ENCODE measurements at places on chromosomes 1 and 21.

DNA sequence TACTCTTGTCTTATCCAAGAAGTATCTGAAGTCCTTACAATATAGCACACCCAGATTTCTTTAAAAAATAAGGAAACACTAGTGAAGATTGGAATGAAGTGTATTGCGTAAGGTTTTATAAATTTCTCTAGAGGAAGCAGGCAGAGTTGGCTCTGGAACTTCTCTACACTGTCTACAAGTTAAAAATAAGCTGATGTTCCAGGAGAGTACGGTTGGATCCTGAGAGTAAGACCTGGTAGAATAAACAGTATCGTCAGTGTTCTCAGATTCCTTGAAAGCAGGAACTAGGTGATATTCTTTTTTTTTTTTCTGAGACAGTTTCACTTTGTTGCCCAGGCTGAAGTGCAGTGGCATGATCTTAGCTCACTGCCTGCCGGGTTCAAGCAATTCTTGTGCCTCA is 107.9 kb downstream of the USP25 start:
- H3K27me3 ChIP-seq: no peaks in the 10 kb centered on the region
- peaks cover 10% of the 10 kb centered on the region for H3K36me3 ChIP-seq
- H3K4me1 ChIP-seq: peaks cover 3% of the 10 kb centered on the region
- H3K4me3 ChIP-seq: no peak overlapping the region

GRCh38 chr1:76209238-76209637 is 134.7 kb downstream of the ST6GALNAC3 start:
- no peaks in the 10 kb centered on the region for H3K4me1 ChIP-seq
- H3K4me3 ChIP-seq: no peak overlapping the region
- H3K27ac ChIP-seq: no peak overlapping the region
- DNase-seq: no peak
- no peaks in the 10 kb centered on the region for H3K27me3 ChIP-seq

- H3K4me3 ChIP-seq: no peak overlapping the region
- peak; percentile 16 for DNase-seq
- H3K27ac ChIP-seq: no peak overlapping the region
- H3K27me3 ChIP-seq: no peaks in the 10 kb centered on the region
- peaks cover 8% of the 10 kb centered on the region for H3K4me1 ChIP-seq
Observed at GRCh38 chr1:24381256-24381655, 32.3 kb downstream of the STPG1 start.

DNA sequence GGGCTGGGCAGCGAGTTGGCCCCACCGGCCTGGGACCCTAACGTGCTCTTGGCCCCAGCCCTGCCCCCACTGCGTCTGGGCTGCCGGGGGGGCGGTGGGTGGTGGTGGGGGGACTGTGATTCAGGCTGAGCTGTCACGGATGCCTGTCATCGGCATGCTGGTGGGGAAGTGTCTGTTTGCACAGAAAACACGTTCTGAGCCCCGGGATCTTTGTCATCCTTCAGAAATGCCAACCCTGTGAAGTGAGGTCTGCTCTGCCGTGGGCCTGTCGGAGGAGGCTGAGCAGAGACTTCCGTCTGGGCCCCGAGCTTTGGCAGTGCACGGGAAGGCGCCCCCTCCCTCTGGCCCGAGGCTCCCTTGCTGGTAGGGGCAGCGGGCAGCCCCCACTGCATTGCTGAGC is 24.3 kb upstream of the PLCH2 start:
- H3K27ac ChIP-seq: no peak overlapping the region
- no peaks in the 10 kb centered on the region for H3K36me3 ChIP-seq
- no peaks in the 10 kb centered on the region for H3K4me1 ChIP-seq
- no peaks in the 10 kb centered on the region for H3K27me3 ChIP-seq

GRCh38 chr21:36330904-36331303 is 10.9 kb downstream of the MORC3 start:
- H3K4me3 ChIP-seq: no peak overlapping the region
- no peaks in the 10 kb centered on the region for H3K27me3 ChIP-seq
- DNase-seq: peak; percentile 66
- no peak overlapping the region for H3K27ac ChIP-seq
- H3K4me1 ChIP-seq: no peaks in the 10 kb centered on the region

DNA sequence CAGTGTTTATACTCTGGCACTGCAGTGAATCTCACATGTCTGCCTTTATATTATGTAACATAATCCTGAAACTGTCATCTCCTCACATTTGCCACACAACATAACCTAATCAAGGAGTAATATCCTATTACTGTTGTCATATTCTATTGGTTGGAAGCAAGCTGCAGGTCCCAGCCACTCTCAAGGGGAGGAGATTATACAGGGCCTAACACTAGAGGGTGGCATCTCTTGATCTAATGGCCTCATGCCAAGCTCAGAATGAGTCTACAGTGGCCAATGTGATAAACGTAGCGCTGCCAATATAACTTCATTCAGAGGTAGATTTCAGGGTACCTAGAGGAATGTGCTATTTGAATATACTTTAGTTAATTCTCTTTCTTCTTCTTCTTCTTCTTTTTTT is 166.8 kb downstream of the BACH1 start:
- H3K27ac ChIP-seq: no peak overlapping the region
- H3K36me3 ChIP-seq: no peaks in the 10 kb centered on the region
- H3K27me3 ChIP-seq: no peaks in the 10 kb centered on the region

- no peak overlapping the region for H3K27ac ChIP-seq
- no peak for DNase-seq
- peaks cover 53% of the 10 kb centered on the region for H3K36me3 ChIP-seq
- no peaks in the 10 kb centered on the region for H3K4me1 ChIP-seq
Observed at GRCh38 chr1:12345350-12346217, 115.8 kb downstream of the VPS13D start.

- no peaks in the 10 kb centered on the region for H3K4me1 ChIP-seq
- no peak overlapping the region for H3K27ac ChIP-seq
- no peak for DNase-seq
- no peaks in the 10 kb centered on the region for H3K36me3 ChIP-seq
- peaks cover 4% of the 10 kb centered on the region for H3K27me3 ChIP-seq
Observed at GRCh38 chr1:59041646-59042277, 255.1 kb upstream of the FGGY start.

DNA sequence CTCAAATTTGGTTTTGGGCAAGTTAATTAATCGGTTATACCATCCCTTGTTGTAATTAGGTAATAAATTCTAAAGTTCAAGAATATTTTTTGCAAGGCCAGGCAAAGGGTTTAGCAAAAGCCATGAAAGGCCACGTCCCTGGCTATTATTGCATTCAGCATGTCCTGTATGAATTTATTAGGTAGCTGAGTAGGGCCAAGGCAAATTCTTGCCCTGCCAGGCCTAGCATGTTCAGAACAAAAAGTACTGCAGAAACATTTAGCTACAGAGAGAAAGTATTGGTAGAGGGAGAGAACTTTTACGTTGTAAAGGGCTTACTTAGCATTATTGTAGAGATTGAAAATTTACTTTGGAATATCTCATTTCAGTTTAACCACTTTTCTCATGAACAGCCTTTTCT is 94.4 kb downstream of the PATJ start:
- H3K4me1 ChIP-seq: no peaks in the 10 kb centered on the region
- H3K36me3 ChIP-seq: peaks cover 15% of the 10 kb centered on the region
- no peak for DNase-seq
- no peak overlapping the region for H3K4me3 ChIP-seq

DNA sequence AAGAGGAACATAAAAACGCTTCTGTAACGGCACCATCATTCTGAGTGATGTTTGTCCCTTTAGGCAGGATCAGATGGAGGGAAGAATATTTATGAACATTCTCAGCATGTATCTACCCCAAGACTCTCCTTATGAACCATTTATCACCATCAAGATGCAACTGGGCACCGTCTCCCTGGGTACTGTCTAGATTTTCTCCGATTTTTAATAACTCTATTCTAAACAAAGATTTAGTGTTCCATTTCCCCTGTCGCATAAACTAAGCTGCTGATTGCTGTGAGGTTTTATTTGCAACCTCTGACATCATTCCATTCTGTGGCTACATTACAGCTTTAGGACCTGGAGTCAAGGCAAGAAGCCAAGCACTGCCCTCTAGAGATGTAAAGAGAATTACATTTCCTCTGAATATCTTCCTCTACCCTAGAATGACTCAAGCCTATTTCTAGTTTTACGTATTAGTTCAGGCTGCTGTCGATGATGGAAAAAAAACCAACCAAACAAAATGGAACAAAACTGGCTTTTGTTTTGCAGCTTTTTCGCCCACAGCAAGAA is 130.1 kb upstream of the MAP1LC3C start:
- no peak overlapping the region for H3K27ac ChIP-seq
- H3K4me3 ChIP-seq: no peak overlapping the region
- H3K4me1 ChIP-seq: no peaks in the 10 kb centered on the region

- DNase-seq: peak; percentile 81
- H3K27ac ChIP-seq: no peak overlapping the region
- no peaks in the 10 kb centered on the region for H3K4me1 ChIP-seq
- H3K36me3 ChIP-seq: peaks cover 89% of the 10 kb centered on the region
- no peaks in the 10 kb centered on the region for H3K27me3 ChIP-seq
- no peak overlapping the region for H3K4me3 ChIP-seq
Observed at GRCh38 chr1:23751050-23751814, 8.0 kb downstream of the ELOA start.

- H3K27me3 ChIP-seq: no peaks in the 10 kb centered on the region
- no peak for DNase-seq
- H3K4me3 ChIP-seq: no peak overlapping the region
- no peak overlapping the region for H3K27ac ChIP-seq
- H3K36me3 ChIP-seq: no peaks in the 10 kb centered on the region
- peaks cover 4% of the 10 kb centered on the region for H3K4me1 ChIP-seq
Observed at GRCh38 chr1:100585786-100586185, 47.8 kb downstream of the GPR88 start.

GRCh38 chr1:151494741-151495281 is 16.4 kb upstream of the CGN start:
- no peaks in the 10 kb centered on the region for H3K27me3 ChIP-seq
- no peak overlapping the region for H3K4me3 ChIP-seq
- DNase-seq: peak; percentile 90

DNA sequence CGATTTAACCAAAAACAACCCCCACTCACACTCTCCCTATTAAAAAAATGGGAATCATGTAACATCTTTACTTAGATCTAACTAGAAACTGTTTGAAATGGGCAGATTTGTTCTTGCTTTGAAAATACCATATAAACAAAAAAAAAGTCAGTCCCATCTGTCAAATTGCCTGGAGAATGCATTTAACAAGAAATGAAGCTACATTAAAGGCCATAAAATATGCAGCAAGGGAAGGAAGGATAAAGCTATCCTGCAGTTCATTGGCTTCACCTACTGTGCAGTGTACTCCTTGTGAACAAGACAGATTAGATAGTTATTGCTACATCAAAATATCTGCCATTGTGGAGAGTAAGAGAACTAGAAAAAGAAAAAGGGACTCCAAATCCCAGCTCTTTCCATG is 160.5 kb downstream of the LRRC7 start:
- H3K27ac ChIP-seq: no peak overlapping the region
- H3K36me3 ChIP-seq: no peaks in the 10 kb centered on the region
- no peak for DNase-seq
- no peak overlapping the region for H3K4me3 ChIP-seq

GRCh38 chr21:42032968-42033367 is 22.8 kb upstream of the ZBTB21 start:
- H3K4me3 ChIP-seq: no peak overlapping the region
- no peaks in the 10 kb centered on the region for H3K27me3 ChIP-seq
- no peak overlapping the region for H3K27ac ChIP-seq
- H3K36me3 ChIP-seq: no peaks in the 10 kb centered on the region

DNA sequence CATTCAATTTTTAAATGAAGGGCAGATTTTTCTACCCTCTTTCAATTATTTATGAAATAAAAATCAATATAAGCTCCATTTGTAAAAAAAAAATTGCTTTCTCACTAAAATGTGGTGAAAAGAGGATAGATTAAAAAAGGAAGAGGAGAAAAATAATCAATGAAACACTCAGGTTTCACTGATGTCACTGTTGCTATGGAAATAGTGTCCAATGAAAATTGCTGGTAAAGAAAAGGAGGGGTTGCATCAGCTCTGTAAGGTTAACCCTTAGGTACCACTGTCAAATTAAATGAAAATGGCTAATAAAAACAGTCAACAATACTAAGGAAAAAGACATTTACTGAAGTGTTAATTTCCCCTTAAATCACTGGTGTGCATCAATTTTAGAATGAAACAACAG is 91.6 kb upstream of the TTC39A start:
- no peak for DNase-seq
- H3K27me3 ChIP-seq: no peaks in the 10 kb centered on the region
- H3K27ac ChIP-seq: no peak overlapping the region
- H3K36me3 ChIP-seq: peaks cover 22% of the 10 kb centered on the region
- no peak overlapping the region for H3K4me3 ChIP-seq

DNA sequence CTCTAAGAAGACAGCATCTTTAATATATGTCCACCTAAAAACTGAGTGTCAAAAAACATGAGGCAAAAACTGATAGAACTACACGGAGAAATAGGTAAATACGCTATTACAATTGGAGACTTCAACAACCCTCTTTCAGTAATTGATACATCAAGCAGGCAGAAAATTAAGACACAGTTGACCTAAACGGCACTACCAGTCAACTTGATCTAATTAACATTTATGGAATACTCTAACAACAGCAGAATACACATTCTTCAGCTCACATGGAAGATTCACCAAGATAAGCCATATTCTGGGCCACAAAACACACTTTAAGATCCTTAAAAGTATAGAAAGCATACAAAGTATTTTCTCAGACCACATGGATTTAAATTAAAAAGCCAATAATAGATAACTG is 137.6 kb downstream of the CLIC6 start:
- H3K27me3 ChIP-seq: no peaks in the 10 kb centered on the region
- H3K27ac ChIP-seq: no peak overlapping the region
- no peak overlapping the region for H3K4me3 ChIP-seq
- DNase-seq: no peak
- H3K4me1 ChIP-seq: peaks cover 3% of the 10 kb centered on the region

DNA sequence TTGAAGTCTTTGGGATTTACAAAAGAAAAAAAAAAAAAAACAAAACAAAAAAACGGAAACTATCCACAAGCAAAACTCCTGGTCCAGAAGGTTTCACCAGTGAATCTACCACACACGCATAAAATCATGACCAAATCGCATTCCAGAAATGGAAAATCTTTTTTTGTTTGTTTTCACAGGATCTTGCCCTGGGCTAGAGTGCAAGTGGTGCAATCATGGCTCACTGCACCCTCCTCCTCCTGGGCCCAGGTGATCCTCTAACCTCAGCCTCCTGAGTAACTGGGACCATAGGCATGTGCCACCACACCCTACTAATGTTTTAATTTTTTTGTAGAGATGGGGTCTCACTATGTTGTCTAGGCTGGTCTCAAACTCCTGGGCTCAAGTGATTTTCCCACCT is 100.5 kb downstream of the DYRK1A start:
- peaks cover 40% of the 10 kb centered on the region for H3K36me3 ChIP-seq
- no peaks in the 10 kb centered on the region for H3K4me1 ChIP-seq
- no peak for DNase-seq
- H3K27me3 ChIP-seq: no peaks in the 10 kb centered on the region
- no peak overlapping the region for H3K4me3 ChIP-seq
- H3K27ac ChIP-seq: no peak overlapping the region

DNA sequence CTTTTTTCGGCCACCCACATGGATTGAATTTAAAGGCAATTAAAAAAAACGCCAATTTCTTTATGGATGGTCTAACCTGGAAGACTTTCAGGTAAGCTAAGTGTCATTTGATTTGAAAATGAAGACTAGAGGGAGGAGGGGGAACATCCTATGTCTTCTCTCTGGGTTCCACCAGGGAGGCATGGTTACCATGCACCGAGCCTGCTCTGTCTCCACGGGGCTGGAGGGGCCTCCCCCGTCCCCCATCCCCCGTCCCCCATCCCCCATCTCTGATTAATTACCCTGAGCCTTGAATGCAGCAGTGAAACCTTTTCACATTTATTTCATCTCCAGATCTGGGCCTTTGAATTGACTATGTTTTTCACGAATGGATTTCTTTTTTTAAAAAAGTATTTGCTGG is 135.1 kb downstream of the TLR5 start:
- no peak overlapping the region for H3K27ac ChIP-seq
- H3K27me3 ChIP-seq: no peaks in the 10 kb centered on the region
- H3K4me3 ChIP-seq: no peak overlapping the region
- peaks cover 5% of the 10 kb centered on the region for H3K36me3 ChIP-seq
- H3K4me1 ChIP-seq: peaks cover 17% of the 10 kb centered on the region
